Putamen (tissue), 1 donor: ENCODE measurements at places on chromosomes 3 and 15.

- no peak for DNase-seq
Measured at GRCh38 chr3:7713724-7714123, 787.9 kb upstream of the LMCD1 start.

- DNase-seq = no peak
Measured at GRCh38 chr15:39084674-39085530, 496.0 kb upstream of the THBS1 start.

- no peak for DNase-seq
Measured at GRCh38 chr3:4856986-4857385, 122.3 kb upstream of the BHLHE40 start.

GRCh38 chr3:173819368-173819767 lies 421.8 kb downstream of the NLGN1 start:
- no peak for DNase-seq

- DNase-seq = no peak
Measured at GRCh38 chr3:44342176-44342790, 3.7 kb downstream of the TCAIM start.

DNA sequence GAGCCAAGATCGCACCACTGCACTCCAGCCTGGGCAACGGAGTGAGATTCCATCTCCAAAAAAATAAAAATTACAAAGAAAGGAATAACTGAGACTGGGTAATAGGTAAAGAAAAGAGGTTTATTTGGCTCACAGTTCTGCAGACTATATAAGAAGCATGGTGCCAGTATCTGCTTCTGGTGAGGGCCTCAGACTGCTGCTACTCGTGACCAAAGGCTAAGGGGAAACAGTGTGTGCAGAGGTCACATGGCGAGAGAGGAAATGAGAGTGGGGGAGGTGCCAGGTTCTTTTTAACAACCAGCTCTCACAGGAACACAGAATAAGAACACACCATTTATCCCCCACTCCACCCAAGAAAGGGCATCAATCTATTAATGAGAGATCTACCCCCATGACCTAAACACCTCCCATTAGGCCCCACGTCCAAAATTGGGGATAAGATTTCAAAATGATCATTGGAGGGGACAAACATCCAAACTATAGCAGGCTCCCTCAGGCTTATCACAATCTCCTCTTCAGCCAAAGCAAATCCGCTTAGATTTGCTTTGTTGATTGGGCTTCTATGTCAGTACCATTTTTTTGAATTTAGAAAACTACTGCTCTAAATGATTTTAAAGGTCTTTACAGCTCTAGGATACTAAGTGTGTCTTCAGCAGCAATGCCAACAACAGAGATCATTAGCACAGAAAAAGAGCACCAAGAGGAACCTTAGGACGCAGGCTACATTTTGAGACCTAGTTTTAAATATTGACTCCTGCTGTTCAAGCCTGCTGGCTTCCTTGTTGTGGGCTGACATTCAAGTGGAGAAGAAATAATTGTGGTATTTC lies 84.2 kb upstream of the TBL1XR1 start:
- no peak for DNase-seq
